ENCODE measurements at places on chromosomes 11 and 22. TPM values are rescaled to one million over a fixed set of nuclear protein-coding genes. Genes with fewer than 3 reads are reported as not detected.

MUC5AC gene
- total RNA-seq, result not detected

DMC1 gene
- total RNA-seq, result 2.2 TPM

TMEM184B gene
- total RNA-seq, result 28.7 TPM

CRYBB2 gene
- total RNA-seq, result not detected

ANO9 gene
- 7.7 TPM for total RNA-seq

PRAME gene
- total RNA-seq, result not detected

MFRP gene
- not detected for total RNA-seq

RASL10A gene
- not detected for total RNA-seq

C22orf15 gene
- total RNA-seq, result not detected

AIFM3 gene
- total RNA-seq, result 1.9 TPM

OR10A2 gene
- under 0.01 TPM for total RNA-seq

SNU13 gene
- total RNA-seq, result 94.7 TPM

KLHL35 gene
- total RNA-seq, result 2.4 TPM

GSTT2B gene
- total RNA-seq, result 3.0 TPM

KRTAP5-1 gene
- total RNA-seq, result not detected

IFITM1 gene
- total RNA-seq, result 0.43 TPM

SCARF2 gene
- 0.43 TPM for total RNA-seq

FBXO3 gene
- 38.4 TPM for total RNA-seq

LRRC75B gene
- total RNA-seq, result 6.4 TPM

UPK3A gene
- total RNA-seq, result not detected

TBX1 gene
- 13.4 TPM for total RNA-seq

MAPK8IP1 gene
- total RNA-seq, result 0.43 TPM

HTR3A gene
- total RNA-seq, result not detected

PLAAT3 gene
- total RNA-seq, result 15.9 TPM
